ENCODE measurements at places on chromosomes 7 and 10.

GRCh38 chr10:113061054-113061430, 111.0 kb downstream of the TCF7L2 start:
- DNase-seq, result no peak

DNA sequence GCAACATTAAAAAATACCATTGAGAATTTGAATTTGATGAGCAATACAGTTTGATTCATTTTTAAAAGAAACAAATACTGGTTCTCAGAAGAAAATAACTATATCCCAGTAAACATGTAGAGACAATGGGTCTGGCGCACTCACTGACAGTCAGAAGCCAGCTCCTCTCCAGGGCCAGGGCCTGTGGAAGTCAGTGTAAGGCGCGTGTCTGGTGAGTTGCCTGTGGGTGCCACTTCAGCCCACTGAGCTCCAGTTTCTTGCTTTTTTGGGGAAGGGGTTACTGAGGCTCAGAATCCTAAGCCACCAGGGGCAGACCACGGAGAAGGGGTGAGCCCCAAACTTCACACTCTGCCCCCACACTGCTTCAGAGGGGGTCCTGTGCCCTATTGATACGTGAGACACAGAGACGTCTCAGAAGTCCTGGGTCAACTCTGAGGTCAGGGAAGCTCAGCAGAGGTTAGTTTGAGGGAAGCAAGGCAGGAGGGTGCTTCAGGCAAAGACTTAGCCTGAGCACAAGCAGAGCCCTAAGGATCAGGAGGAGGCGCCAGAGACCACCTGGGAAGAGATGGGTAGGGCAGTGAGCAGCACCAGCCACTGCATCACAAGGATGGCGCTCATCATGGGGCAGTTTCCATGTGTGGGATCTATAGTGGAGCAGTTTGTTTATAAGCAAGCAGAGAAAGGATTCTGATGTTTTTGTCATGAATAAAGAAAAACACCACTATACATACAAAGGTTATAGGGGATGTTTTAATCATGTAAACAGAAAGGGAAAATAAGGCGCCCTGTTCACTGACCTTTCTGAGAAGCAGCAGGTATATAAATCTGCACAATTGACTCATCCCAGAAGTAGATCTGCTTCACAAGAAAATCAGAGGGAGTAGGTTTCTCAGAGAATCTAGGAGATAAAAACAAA, 95.7 kb downstream of the PKD1L1 start:
- no peak for DNase-seq

DNA sequence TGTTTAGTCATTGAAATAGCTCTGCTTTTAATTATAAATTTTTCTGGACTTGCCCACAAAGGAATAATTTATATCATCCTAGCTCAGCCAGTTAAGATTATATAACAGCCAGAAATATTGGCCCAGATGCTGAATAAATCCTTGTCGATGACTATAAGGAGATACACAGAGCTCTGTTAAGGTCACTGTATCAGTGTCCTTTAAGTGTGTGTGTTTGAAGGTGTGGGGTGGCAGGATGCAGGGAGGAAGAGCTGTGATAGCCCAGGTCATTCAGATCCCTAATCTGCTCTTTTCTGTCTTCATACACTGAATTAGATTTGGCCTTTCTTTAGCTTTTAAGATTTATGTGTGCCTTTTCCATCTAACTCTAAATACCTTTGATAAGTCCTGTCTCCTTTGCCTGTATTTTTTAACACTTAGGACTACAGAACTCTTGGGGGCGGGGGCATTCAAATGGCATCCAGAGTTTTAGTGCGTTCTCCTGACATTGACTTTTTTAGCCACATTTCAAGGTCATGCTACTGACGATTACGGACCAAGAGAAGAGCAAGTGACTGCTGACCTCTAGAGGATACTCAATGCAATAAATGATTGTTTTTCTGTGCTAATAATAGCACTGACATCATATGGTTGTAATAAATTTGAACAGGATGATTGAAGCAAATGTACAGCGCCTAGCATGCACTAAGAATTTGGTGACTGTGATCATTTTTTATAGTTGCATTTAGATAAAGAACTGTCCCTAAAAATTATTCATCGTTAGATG, 172.3 kb downstream of the CACNB2 start:
- DNase-seq, result peak; percentile 10

- DNase-seq, result no peak
These were observed 47.1 kb downstream of the DIP2C start for GRCh38 chr10:642186-642890.

DNA sequence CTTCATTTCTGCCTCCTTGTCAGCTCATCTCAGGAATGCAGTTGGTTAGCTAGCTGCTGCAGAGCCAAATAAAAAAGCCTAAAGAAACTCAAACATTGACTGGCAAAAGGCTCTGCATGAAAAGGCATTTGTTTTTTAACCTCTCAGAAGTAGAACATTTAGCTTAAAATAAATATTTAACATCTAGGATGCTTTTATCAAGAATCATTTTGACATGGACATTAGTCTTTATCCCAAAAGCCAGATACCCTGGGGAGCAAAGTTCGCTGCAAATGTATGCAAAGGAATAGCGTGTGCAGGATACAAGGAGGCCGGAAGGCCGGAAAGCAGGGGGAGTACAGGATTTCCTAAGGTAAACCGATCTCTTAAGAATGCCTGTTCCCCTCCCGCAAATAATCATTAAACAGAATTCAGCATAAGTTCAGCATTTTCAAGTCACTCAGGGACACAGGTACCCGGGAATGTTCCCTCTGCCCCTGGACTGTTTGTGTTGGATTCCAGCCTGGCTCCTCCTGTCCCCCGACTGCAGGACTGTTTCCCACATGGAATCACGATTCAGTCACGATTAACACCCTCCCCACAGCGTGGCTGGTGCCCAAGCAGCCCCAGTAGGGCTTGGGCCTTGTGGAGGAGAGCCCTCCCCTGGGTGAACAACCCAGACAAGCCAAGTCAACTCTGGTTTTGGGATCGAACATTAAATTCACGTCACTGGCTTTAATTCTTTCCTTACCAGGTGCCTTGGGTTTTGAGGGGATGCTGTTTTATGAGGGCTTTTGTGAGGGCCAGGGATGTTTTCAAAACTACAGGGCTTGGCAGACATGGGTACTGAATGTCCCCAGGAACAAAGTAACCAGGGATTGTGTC, 97.8 kb downstream of the HIPK2 start:
- DNase-seq, result no peak

DNA sequence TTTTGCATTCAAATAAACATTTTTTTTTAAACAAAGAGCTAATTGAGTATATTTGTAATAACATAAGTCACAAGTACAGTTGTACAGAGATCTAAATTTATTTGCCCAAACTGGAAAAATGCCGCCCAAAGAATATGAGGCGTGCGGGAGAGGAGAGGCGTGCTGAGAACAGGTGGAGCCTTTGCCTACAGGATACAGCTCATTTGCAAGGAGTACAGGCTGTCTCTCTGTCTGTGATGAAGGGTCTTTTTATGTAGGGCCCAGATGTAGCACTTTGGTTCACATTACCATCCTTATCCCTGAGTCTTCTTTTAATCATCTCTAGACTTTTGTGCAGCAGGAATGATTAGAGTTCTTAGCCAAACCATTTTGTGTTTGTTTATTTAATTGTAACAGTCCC, 58.2 kb downstream of the POU6F2 start:
- DNase-seq, result no peak

DNA sequence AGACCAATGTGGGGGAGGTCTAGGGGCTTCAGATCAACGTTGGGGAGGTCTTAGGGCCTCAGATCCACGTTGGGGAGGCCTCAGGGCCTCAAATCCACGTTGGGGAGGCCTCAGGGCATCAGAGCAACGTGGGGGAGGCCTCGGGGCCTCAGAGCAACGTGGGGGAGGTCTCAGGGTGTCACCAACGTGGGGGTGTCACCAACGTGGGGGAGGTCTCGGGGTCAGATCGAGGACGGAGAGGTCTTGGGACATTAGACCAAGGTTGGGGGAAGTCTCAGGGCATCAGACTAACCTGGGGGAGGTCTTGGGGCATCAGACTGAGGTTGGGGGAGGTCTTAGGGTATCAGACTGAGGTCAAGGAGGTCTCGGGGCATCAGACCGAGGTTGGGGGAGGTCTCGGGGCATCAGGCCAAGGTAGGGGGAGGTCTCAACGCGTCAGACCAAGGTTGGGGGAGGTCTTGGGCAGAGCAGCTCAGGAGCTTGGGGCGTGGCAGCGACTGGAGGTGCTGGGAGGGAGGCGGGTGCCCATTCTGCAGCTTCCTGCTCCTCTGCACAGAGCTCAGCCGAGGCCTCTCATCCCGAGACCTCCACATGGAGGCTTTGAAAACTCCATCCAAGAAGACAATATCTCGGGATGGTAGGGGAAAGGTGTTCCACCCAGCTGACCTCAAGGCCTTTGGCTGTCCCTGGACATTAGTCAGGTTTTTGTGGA, 159.8 kb downstream of the WDR37 start:
- DNase-seq, result no peak

DNA sequence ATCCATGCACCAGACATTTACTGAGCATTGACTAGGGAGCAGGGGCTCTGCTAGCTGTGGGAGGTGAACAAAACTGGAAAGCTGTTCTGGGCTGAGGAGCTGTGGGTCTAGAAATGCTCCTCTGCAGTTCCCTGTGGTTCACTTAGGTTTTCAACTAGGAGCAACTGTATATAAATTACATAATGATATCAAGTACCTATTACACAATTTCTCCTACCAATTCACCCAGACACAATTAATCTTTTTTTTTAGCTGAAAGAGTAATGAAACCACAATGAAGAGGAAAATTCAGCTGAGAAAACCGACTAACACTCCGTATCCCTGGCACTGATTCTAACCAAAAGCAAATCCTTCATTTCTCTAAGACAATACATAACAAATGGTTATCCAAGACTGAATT, 39.4 kb downstream of the COL28A1 start:
- no peak for DNase-seq

DNA sequence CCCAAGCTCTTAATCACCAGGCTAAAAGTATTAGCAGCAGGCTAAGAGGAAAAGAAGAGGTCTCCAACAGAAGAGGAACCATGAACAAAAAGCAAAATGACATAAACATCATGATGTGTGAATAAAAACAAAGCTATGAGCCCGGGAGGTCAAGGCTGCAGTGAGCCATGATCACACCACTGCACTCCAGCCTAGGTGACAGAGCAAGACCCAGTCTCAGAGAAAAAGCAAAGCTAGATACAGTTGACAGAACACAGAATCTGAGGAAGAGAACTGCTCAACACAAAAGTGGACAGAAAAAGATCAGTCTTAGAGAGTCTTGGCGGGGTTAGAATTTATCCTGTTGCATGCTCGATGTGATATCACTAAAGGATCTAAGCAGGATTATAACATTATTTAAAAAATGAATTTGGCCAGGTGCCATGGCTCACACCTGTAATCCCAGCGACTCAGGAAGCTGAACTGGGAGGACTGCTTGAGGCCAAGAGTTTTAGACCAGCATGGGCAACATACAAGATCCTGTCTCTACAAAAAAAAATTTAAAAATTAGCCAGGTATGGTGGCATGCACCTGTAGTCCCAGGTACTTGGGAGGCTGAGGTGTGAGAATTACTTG, 37.5 kb downstream of the NT5C2 start:
- DNase-seq, result no peak

- no peak for DNase-seq
These were observed 16.6 kb upstream of the FAM170B start for GRCh38 chr10:49150426-49150825.

DNA sequence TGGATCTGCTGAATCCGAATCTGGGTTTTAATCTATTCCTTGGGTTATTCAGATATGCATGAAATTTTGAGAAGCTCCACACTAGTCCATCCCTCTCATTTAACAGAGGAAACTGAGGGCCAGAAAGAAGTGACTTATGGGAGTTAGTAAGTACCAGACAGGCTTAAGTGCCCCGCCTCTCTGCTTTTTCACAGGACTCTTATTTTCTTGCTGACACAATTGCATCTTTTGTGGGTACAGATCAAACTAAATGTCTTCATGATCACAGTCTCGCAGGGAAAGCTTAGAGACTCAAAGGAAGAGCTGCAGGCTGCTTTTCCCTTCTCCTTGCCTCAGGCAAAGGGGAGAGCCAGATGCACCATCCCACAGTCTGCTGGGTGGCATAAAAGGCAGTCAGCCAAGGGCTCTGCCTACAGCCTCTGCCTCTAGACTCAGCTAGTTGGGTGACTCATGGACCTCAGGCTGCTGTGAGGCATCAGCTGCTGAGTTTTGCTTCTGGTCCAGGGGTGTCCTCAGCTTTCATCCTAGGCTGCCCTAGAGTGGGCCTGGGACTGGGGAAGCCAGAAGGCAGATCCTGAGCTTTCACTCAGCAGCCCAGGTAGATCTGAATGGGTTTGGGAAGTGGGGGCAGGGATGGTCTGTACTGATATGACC, 11.6 kb downstream of the GOLGA7B start:
- DNase-seq, result no peak

DNA sequence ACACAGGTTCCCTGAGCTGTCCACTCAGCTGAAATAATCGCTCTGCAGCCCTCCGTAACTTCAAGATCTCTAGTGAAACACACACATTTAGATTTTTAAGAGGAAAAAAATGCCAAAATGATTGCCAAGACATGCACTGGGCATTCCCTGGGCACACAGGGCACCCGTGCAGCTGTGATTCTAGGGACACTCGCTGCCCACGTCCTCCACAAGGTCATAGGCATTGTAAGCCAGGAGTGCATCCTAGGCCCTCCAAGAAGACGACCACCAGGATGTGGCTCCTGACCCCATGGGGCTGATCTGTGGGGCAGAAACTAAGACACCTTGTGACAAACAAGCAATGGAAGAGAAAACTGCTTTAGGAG, 563.3 kb downstream of the PTPRN2 start:
- DNase-seq, result no peak

DNA sequence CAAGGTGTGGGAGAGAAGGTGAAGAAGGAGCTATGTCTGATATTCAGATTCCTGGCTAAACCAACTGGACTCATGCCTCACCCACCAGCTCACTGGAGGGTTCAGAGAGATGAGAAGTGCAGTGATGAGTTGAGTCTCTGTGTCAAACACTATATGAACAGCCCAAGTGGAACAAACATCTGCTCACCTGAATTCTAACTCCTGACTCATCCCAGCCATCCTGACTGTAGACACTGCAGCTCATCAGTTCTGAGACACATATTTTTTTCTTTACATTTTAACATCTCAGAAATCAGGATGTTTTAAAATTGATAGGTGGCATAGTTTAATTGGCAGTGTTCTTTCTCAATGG, 27.3 kb downstream of the GSDME start:
- no peak for DNase-seq

DNA sequence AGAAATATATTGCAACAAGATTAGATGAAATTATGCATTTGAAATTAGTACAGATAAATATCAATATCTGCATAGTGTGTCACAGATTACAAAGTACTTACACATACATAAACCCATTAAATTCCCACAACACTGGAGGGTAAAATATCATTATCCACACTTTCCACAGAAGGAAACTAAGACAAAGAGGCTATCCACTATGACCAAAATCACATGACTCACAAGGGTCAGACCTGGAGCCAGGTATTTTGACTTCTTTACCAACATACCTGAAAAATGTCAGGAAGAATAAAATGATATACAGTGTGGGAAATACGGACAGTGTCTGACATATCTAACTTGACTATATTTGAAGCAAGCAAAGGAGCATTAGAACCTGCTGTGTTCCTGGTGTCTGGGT, 34.1 kb downstream of the HYCC1 start:
- no peak for DNase-seq
